CD4-positive, alpha-beta T cell treated with Interleukin-15 for 4 hours (primary cell): ENCODE measurements at places on chromosomes 1 and 21.
A peak's percentile ranks its signal among the peaks of the same experiment; 100 is the strongest.

DNA sequence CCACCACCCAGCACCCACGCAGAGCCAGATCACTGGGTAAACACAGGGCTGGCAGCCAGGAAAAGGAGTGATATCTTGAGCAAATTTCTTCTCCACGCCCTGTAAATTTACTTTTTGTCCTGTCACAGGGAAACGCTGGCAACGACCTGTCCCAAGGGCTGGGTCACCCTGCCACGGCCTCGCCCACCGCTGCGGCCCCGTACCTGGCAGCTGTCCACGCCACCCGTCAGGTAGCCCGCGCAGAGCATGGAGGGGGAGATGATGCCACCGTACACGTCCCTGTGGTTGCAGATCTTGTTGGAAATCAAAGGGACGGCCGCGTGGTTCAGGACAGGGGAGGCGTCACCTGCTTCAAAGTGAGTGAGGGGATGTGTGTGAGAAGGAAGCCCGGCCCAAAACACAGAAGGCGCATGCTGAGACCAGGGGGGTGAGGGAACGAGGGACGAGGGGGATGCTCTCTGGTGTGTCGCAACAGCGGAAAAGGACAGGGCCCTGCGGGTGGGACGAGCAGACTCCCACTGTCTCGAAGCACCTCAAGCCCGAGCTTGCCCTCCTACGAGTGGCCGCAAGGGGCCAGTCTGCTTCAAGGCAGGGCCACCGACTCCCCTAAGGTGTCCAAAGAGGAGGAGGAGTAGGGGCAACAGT lies 10.1 kb upstream of the TFF1 start:
- DNase-seq: no peak

- no peak for DNase-seq
These were observed 613.3 kb downstream of the PLPP3 start for GRCh38 chr1:55965981-55966461.

DNA sequence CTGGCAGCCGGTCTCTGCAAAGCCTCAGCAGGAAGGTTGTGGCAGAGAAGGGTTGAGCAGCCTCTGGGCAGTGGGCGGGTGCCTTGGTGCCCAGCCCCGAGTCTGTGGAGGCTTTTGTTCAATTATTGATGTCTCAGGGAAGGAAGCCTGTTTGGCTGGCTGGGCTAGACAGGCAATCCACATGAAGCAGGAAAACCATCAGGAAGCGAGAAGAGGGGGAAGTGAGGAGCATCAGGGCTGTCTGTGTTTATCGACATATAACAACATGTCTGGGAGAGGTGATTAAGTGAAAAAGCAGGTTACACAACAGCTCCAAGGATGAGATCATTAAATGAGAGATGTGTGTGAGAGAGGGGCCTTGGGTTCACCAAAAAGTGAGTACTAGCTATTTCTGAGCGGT lies 105.4 kb downstream of the UBE2U start:
- no peak for DNase-seq

- DNase-seq: no peak
These were observed 3.5 kb downstream of the MINDY1 start for GRCh38 chr1:151003180-151003579.

DNA sequence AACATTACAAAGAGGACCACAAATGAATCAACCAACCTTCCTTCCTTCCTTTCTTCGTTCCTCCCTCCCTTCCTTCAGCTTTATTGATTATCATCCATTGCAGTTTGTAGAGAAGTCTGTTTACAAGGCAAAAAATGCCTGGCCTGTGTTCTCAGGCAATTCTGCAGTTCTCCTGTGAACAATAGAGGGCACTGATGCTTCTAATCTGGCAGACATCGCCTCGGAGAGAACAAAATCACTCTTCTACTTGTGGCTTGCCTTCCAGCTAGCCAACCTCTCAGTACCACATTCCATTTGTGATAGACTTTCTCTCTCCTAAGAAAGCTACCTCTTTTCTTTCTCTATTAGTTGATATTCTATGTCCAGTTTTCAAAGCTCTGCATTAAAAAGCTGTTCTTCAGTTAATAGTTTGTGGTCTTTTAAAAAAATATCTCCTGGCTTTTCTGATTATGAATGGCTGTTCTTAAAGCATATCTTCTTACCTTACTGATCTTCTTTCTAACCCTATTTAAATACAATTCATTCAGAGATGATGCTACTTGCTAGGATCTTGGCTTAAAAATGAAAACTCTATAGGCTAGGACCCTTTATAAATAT lies 26.9 kb upstream of the ESRRG start:
- DNase-seq: no peak

DNA sequence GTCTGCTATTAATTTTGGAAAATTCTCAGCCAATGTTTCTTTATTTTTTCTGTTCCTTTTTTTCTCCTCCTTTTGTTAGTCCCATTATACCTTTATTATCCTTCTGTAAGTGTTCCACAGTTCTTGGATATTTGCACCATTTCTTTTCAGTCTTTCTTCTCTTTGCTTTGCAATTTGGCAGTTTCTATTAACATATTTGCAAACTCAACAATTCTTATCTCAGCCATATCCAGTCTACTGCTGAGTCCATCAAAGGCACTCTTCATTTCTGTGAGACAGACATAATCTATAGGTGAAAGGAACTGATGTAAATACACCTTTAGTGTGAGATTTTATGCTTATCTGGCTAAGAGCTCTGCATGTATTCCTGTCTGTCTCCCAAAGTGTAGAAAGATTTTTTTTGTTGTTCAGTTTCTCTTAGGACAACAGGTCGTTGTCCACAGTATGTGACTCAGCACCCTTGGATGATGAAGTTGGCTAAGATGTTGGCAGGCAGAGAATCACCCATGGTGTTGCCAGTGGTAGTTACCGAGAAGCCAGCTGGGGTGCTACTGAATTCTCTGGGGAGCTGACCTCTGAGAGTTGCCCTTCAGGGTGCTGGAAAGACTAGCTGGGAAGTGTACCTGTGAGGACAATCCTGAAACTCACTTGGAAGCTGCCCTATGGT lies 38.4 kb downstream of the LEPR start:
- DNase-seq: no peak

- DNase-seq: peak; percentile 25
These were observed 40.2 kb upstream of the KIF1B start for GRCh38 chr1:10170239-10170574.

GRCh38 chr21:34609933-34610549 lies 4.9 kb downstream of the RCAN1 start:
- no peak for DNase-seq

GRCh38 chr1:32208891-32209328 lies at the start of gene DCDC2B:
Gene DCDC2B, plus strand, starts transcription at chr1:32209089. Its CDS starts 5 bp downstream, at chr1:32209094.
- DNase-seq: no peak

GRCh38 chr1:218365226-218365999 lies 20.3 kb downstream of the TGFB2 start:
- no peak for DNase-seq

GRCh38 chr1:174222166-174222949 lies 63.0 kb downstream of the RABGAP1L start:
- DNase-seq: no peak

- no peak for DNase-seq
These were observed 28.4 kb downstream of the RNF11 start for GRCh38 chr1:51264451-51264850.

DNA sequence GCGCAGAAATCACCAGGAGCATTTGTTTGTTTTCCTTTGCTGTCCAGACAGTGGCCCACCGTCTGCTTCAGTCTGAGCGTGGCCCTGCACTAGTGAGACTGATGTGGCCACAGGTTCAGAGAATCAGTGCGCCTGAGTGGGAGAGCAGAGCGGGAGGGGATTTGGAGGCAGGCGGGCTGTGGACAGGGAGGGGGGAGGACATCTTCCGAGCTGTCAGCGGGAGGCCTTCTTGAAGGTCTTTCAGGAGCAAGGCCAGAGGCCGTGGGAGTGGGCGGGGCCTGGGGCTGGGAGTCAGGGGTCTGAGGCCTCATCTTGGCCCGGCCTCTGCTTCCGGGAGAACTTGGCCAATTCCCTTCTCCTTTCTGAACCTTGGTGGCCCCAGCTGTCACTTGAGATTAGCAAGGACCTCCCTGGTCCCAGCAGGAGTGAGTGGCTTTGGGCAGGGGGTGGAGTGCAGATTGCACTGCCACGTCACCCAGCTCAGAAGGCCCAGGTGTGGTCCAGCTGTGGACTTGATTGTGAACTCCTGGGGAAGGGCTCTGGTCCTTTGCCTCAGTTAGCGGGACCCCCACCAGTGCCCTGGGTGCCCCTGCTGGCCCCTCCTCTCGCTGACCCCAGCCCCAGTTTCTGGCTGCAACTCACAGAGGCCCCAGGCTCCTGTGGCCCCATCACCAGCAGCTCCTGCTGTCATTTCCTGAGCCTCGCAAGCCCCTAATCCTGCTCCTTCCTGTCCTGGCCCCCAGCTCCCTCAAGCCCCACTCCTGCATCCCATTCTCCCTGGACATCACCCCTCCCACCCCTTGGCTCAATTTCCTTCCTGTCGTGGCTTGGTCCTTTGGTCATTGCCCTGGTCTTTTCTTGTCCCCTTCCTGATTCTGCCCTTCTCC lies 8.4 kb downstream of the TNFRSF1B start:
- DNase-seq: no peak
